ENCODE measurements at places on chromosomes 3 and 15.

DNA sequence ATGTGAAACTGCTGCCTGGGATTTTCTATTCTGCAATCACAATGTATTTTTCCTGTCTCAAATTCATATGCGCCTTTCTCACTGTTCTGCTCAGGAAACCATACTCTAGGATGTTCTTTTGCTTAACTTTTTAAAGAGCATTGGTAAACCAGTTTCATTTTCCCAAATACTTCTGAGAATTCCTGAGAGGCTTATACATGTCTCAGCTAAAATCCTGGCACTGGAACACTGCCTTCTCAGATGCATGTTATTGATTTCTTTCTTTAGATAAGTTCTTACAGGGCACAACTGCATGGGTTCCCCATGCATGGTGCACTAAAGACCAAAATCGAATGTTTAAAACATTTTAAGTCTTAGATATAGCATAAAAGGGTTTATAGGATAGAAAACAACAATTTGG lies 178.3 kb upstream of the PLSCR5 start:
- DNase-seq: no peak

- DNase-seq: no peak
Measured at GRCh38 chr3:83513677-83514076, 1445.1 kb upstream of the CADM2 start.

- no peak for DNase-seq
Measured at GRCh38 chr3:2511356-2511755, 412.7 kb downstream of the CNTN4 start.

DNA sequence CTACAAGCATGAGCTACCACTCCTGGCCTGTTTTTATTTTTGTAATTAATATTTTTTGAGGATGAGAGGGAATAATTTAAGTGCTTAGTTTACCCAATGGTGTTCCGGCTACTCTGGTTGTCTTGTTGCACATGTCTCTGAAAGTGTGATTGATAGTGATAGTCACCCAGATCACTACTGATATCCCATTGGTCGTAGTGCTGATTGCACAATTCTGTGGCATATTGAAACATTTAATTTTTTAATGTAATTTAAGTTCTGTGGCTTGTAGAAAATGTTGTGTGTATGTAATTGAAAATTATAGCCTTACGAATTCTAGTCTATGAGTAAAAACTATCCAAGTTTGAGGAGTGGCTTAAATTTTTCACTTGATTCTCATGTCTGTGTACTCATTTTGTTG lies 11.9 kb downstream of the ARIH2 start:
- no peak for DNase-seq

- no peak for DNase-seq
Measured at GRCh38 chr3:13077431-13078162, 4.4 kb upstream of the IQSEC1 start.

DNA sequence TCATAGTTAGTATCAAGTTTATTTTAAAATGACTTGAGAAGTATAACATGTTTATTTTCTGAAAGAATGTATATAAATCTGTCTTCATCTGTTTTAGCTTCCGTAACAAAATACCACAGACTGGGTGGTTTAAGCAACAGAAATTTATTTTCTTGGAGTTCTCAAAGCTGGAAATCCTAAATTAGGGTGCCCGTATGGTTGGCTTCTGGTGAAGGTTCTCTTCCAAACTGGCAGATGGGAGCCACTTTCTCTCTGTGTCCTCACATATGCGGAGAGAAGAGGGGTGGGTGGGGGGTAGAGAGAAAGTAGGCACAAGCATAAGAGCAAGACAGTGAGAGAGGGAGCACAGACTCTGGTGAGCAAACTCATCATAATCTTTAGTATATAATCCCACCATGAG lies 142.3 kb downstream of the ZIC1 start:
- no peak for DNase-seq

GRCh38 chr3:22861426-22861825 lies 341.7 kb upstream of the UBE2E2 start:
- no peak for DNase-seq

DNA sequence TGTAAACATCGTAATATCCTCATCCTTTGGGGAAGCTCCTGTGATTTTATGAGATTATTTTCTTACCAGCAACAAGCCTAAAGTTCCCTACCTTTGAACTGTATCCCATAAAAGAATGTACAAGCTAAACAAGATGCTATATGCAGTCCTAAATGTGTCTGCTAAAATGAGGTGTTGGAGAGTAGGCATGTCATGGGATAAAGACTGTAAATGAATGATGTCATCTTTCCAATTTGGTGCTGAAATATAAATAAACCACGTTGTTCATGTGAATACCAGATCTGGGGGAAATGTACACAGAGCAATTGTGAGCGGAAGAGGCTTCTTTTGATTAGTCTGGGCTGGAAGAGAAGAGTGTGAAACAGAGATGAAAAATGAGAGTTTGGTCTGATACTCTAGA lies 214.9 kb upstream of the WNT5A start:
- no peak for DNase-seq

DNA sequence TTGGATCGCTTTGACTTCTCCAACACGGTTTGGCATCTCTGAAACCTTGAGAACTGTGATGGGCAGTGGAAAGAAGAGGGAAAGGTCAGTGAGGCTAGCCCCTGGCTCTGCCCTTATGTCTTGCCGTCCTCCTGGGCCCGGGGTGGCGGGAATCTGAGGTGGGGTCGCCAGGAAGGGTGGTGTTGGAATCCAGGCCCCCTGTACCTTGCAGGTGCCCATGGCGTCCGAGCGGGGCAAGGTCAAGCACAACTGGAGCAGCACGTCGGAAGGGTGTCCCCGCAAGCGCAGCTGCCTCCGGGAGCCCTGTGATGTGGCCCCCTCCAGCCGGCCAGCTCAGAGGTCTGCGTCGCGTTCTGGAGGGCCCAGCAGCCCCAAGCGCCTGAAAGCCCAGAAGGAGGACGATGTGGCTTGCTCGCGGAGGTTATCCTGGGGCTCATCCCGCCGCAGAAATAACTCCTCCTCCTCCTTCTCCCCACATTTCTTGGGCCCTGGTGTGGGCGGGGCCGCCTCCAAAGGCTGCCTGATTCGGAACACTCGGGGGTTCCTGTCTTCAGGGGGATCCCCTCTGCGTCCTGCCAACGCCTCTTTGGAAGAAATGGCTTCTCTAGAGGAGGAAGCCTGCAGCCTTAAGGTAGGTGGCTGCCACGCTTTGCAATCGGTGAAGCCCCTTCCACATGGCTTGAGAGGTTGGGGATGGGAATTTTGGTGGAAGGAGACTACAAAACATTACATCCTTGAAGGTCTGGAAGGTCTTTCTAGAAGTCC lies 907 bp downstream of the TATDN2 start:
- peak; percentile 23 for DNase-seq

GRCh38 chr3:124520970-124521369 lies 209.3 kb upstream of the UMPS start:
- no peak for DNase-seq

- no peak for DNase-seq
Measured at GRCh38 chr3:10848261-10848660, 32.2 kb downstream of the SLC6A11 start.

DNA sequence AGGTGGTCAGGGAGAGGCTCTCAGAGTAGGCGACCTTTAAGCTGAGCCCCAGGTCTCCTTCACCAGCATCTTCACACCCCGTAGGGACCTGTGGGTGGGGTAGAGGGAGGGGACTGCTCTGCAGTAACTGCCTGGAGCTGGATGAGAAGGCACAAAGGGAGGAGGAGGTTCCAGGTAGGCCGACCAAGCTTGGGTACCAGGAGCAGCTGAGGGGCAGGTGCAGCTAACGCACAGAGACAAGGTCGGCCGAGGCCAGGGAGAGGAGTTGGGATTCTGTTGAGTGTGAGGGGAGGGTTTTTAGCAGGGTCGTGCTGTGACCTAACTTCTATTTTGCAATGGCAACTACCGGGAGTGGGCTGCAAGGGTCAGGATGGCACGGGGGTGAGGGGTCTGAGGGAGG lies 5.9 kb upstream of the GRIP2 start:
- DNase-seq: no peak

DNA sequence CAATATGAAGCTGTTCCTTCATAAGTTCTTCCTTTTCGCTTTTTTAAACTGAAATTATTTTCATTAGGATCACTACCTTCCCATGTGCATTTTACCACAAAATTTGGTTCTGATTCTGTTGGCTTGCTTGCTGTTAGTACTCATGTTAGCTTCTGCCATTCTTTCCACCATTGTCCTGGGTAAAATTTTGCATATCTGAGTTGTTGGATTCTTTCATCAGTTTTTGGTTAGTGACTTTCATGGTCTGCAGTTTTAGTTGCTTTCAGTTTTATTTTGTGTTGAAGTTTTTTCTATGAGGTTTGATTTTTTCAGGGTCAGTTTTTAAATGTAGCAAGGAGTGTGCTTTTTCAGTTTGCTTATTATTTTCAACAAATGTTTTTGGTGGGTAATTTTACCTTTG lies 71.9 kb downstream of the SMAD3 start:
- DNase-seq: no peak

GRCh38 chr15:83115410-83115809 lies 8.0 kb downstream of the TM6SF1 start:
- no peak for DNase-seq

- no peak for DNase-seq
Measured at GRCh38 chr3:147413686-147414389, 4.7 kb downstream of the ZIC1 start.

DNA sequence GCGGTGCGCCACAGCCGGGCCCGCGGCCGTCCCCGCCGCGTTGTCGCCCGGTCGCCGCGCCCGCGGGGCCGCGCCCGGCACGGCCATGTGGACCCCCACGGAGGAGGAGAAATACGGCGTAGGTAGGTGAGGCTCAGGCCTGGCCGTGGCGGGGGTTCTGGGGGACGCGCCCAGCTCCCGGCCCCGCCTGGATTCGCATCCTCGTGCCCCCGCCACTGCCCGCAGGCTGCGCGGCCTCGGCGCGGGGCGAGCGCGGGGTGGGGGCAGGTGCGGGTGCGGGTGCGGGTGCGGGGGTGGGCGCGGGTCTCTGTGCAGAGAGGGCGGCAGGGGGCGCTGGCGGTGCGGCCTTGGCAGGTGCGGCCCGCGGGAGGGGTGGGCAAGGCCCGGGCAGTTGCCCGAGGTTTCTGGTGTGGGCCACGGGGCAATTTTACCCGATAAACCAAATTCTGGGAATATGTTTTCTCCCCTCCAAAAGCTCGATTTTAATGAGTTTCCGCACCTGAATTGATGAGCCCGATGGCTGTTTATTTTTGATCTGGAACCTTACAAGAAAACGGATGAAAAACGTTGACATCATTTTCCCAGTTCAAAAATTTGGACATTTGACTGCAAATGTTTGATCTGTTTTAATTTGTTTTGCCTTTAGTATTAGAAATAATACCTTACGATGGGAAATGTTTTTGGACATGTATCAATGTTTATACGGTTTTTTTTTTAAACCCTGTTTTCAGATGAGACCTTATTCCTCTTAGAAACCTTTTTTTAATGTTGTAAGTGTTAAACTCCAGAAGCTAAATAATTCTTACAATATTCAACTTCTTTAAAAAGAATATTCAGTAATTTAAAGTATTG lies 678 bp downstream of the DOCK3 start:
- DNase-seq: peak; percentile 37

GRCh38 chr3:133246119-133246518 lies 153.7 kb upstream of the BFSP2 start:
- DNase-seq: no peak

DNA sequence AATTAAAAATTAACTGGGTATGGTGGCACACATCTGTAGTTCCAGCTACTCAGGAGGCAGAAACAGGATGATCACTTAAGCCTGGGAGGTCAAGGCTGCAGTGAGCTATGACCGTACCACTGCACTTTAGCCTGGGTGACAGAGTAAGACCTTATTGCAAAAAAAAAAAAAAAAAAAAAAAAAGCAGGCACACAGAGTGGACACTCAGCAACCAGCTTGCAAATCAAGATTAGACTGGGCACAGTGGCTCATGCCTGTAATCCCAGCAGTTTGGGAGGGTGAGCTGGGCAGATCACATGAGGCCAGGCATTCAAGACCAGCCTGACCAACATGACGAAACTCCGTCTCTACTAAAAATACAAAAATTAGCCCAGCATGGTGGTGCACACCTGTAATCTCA lies 5.4 kb downstream of the CLN6 start:
- no peak for DNase-seq

DNA sequence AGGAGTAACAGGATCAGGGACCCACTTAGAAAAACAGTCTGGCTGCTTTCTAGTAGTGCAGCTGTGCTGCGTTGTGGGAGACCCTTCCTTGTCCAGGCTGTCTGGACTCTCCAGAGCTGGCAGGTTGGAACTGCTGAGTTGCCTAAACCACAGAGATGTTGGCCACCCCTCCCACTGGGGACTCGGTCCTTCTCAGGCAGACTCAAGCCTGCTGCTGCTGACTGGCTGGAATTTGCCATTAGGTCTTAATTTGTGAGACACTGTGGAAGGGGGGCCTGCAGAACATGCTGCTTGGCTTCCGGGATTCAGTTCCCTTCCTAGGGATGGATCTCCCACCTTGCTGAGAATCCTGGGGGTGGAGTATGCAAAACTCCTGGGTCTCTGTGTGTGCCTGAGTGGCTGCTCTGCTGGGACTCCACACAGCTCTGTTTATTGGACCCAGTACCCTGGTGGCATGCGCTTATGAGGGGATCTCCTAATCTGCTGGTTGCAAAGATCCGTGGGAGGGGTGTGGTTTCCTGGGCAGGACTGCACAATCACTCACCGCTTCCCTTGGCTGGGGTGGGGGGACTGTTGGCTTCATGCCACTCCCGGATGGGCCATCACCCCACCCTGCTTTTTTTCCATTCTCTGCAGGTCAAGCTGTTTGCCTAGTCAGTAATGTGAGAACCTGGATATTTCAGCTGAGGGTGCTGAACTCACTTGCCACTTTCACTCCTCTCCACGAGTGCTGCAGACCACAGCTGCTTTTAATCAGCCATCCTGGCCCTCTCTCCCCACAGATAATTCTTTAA lies 150.5 kb downstream of the CFAP20DC start:
- DNase-seq: peak; percentile 2

DNA sequence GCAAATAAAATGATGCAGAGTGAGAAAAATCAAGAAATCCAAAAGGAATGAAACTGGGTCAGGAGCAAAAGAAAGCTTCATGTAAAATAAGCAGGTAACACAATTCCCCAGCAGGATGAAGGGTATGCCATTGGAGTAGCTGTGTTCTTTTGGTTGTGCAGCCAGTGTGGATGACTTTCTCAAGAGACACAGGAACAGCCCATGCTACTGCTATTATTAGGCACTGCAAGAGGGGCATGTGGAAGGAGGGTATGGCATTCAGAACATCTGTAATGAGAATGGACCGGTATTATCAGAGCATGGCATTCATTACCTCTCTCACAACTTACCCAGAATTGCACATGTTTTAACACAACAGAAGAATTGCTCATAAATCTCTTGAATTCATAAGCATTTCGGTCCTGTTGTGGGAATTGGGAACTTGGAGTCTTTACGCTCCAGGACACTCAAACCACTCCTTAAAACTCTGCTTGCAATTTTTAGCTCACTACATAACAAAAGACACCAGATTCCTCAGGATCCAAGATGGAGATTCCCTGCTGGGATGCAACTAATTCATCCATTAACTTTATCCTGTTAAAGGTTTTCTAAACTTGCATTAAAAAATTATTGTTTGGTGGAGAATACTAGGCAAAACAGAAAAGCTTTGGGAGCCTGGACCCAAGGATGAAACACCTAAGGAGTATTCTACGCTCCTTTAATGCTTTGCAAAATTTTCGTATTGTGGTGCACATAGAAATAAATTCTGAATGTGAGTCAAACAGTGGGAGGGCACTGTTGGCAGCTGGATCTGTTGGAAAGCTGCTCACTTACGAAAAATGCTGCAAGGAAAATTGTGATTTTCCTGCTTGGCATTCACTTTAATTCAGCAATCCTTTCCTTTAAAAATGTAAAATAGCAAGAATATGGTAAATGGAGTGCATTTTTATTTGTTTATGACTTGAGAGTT lies 34.6 kb upstream of the CDIN1 start:
- no peak for DNase-seq

- no peak for DNase-seq
Measured at GRCh38 chr3:133461291-133461690, 61.4 kb downstream of the BFSP2 start.
